ENCODE measurements at places on chromosomes 1 and 21.

- DNase-seq, result peak; percentile 29
Measured at GRCh38 chr1:222886878-222887351, 72.1 kb downstream of the DISP1 start.

DNA sequence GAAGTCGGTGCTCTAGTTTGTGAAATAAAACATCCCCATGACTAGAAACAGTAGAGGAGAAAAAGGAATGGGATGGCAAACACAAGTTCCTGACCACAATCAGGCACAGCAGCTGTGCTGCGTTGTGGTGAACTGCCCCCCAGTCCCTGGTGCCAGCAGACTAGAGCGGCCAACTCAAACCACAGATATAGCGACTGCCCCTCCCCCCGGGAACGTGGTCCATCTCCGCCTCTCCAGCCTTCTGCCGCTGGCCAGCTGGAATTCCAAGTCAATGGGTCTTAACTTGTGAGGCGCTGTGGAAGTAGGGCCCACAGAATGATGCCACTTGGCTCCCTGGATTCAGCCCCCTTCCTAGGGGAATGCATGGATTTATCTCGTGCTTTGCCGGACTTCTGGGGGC is 41.6 kb upstream of the ZNF678 start:
- DNase-seq, result no peak

GRCh38 chr1:12276225-12276624 is 46.4 kb downstream of the VPS13D start:
- peak; percentile 63 for DNase-seq

GRCh38 chr1:18999359-18999758 is 42.9 kb upstream of the IFFO2 start:
- peak; percentile 9 for DNase-seq

DNA sequence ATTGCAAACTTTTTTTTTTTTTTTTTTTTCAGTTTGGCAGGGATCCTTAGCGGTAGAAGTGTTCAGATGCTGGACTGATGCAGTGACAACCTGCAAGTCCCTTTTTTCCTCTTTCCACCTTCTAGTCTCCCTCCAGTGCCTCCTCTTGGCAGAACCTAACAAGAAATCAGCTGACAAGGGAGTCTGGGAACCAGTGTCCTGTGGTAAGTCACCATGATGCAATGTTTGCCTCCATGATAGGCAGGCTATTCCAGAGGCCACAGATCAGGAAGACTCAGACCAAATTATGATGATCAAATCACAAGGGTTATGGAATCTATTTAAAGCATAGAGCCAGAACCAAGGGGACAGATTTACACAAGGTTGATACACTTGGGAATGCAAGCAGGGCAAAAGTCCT is 3.0 kb upstream of the CD34 start:
- no peak for DNase-seq

DNA sequence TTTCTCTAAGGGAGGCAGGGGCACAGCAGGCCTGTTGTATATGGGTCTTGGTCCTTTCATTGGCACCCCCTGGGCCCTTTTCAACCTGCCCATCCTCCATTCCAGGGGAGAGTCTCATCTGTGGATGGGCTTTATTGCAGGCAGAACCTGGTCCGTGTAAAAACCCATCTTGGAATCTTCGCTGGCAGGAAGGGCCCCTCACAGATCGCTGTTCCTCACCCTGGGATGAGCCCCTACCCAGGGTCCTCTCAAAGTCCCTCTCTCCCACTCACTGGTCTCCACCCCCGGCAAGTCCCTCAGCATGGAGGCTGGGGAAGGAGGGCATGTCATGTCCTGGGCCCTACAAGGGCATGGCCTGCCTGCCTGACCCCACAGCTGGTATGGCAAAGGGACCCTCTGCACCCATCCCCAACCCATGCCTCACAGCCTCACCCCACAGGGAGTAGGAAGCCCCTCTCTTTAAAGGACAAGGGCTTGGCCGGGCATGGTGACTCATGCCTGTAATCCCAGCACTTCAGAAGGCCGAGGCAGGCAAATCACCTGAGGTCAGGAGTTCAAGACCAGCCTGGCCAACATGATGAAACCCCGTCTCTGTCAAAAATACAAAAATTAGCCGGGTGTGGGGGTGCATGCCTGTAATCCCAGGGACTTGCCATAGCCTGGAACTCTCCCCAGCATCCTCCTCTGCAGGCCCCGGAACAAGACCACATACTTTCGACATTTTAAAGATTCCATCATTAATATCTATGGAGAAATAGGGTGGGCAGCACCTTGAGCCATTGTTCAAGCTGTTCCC is 13.2 kb upstream of the CDA start:
- no peak for DNase-seq

GRCh38 chr21:41970751-41971653 is 17.2 kb upstream of the C2CD2 start:
- DNase-seq, result no peak

DNA sequence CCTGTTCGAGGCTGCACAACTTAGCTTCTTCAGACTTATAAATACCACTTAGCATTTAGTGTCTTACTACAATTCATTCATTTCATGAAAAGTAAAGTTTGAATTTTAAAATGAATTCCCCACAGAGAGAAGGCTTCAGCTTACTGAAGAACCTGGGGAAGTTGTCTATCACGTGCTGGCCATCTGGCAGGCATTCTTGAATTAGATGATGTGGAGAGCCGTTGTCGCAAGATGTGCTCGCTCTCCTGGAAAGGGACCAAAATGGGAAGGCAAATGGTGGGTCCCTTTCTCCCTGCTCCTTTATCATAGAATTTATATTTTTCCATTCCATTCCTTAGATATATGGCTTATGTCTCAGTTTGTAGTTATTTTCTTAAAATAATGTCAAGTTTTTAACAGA is 90.5 kb downstream of the CD247 start:
- DNase-seq, result no peak

DNA sequence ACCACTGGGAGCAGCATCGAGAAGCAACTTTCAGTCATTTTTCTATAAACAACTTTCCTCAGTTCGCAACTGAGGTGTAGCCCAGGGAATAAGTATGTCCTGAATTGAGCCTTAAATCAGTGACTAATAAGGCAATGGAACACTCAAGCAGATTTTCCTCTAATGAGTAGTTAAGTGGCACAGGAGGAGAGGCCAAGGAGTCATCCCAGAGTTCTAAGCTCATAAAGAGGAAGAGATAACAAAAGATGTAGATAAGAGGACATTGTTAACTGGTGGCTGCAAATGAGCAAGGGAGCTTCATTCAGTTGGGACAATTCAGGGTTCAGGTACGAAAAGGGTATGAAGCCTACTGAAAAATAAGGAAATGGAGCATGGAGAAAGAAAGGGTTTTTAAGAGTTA is 64.5 kb downstream of the LRRC40 start:
- peak; percentile 18 for DNase-seq
